Activated gamma-delta T cell treated with anti-CD3 and anti-CD28 coated beads, Interleukin-2, amount 50 U/mL, for 16 hours (primary cell): ENCODE measurements at places on chromosomes 1 and 21.
A peak's percentile ranks its signal among the peaks of the same experiment; 100 is the strongest.

DNA sequence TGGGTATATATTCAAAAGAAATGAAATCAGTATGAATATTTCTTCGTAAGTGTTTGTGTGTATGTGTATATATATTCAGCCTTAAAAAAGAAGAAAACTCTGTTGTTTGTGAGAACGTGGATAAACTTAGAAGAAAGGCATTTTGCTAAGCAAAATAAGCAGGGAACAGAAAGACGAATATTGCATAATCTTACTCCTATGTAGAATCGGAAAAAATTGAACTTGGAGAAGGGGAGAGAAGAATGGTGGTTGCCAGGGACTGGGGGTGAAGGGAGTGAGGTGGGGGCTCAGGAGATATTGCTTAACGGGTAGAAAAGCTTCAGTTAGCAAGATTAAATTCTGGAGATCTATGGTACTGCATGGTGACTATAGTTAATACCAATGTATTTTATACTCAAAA, 40.3 kb upstream of the NEK7 start:
- DNase-seq = no peak

GRCh38 chr1:247156787-247157232, 15.0 kb downstream of the ZNF124 start:
- DNase-seq = no peak

DNA sequence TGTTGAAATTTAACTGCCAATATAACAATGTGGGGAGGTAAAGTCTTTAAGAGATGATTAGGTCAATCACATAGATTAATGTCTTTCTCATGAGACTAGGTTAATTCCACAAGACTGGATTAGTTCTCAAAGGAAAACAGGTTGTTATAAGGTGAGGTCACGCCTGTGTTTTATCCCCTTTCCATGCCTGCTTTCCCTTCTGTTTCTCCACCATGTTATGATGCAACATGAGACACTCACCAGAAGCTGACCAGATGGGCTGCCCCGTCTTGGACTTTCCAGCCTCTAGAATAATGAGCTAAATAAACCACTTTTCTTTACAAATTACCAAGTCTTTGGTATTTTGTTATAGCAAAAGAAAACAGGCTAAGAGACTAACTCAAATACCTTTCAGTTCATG, 70.8 kb downstream of the DDAH1 start:
- DNase-seq = no peak

GRCh38 chr1:178563099-178563820, 50.4 kb downstream of the TEX35 start:
- no peak for DNase-seq

DNA sequence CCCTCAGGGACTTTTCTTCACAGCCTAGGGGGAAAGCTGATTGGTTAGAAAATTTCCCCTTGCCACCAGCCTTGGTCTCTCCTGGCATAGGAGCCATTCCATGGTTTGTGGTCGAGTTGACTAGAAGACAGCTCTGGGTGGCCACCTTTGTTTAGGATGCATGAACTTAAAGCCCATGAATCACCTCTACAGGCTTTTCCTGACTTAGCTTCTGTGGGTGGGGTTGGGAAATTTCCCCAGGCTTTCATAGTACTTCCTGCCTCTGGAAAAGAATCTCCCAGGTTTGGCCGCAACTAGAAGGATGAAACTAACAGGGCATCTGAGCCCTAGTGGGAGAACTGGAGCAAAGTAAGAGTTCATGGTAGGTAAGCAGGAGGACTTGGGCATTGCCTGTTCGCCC, 72.6 kb downstream of the SNRPE start:
- no peak for DNase-seq

GRCh38 chr1:169250795-169251194, 116.8 kb downstream of the NME7 start:
- DNase-seq = no peak

DNA sequence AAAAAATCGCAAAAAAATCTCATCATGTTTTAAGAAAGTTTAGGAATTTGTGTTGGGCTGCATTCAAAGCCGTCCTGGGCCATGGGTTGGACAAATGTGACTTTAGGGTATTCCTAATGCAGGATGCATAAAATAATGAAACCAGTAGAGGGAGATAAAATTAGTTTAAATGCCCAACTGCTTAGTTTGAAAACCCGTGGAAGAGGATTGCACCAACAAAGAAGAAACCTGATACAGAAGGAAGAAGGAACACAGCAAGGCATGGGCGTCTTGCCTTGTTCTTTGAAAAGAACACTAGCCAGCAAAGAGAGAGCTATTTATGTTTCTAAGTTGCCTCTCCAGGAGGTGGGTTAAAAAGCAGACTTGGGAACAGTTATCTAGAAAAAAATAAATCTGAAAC, 37.9 kb downstream of the WDR3 start:
- no peak for DNase-seq

- no peak for DNase-seq
These were observed 2.4 kb downstream of the EPS15 start for GRCh38 chr1:51516649-51517158.

DNA sequence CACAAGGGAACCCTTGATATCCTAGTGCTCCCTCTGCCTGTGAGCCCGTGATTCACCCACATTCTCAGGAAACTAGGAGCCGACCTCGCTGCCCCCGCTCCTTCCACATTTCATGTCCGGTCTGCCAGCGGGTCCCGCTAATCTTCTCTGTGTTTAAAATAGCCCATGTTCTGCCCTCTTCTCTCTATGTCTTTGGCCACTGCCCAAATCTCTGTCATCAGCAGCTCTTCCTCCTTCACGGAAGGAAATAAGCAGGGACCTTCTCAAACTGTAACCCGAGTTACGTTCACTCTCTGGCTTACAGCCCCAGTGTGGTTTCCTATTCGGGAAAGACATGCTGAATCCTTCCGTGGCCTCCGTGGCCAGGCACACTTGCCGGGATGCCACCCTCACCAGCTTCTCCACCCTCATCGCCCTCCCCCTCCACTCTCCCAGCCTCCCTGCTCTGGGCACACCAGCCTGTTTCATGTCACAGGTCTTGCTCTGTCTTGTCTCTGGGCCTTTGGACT, 21.1 kb upstream of the UBXN10 start:
- DNase-seq = no peak

DNA sequence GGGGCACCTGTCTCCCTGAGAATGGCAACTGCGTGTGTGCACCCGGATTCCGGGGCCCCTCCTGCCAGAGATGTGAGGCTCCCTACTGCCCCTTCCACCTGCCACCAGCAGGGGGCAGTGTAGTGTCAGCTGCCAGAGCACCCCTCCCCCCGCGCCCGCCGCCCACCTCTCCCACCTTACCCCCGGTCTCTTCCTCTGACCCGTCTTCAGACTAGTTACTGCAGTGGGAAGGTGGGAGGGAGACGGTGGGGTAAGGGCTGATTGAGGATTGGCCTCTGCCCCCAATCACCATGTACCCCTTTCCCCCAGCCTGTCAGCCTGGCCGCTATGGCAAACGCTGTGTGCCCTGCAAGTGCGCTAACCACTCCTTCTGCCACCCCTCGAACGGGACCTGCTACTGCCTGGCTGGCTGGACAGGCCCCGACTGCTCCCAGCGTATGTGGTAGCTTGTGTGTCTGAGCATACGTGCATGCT, 10.1 kb upstream of the LRRC71 start:
- DNase-seq = peak; percentile 34
